Activated CD4-positive, alpha-beta memory T cell treated with anti-CD3 and anti-CD28 coated beads, Interleukin-2, amount 10 ng/mL, durations not matched to agents 7 days and 5 days (primary cell): ENCODE measurements at places on chromosomes 4 and X.
A peak's percentile ranks its signal among the peaks of the same experiment; 100 is the strongest.

- H3K27me3 ChIP-seq, result no peaks in the 10 kb centered on the region
- H3K36me3 ChIP-seq, result no peaks in the 10 kb centered on the region
- no peak for DNase-seq
- no peak overlapping the region for H3K4me3 ChIP-seq
- H3K4me1 ChIP-seq, result no peaks in the 10 kb centered on the region
These were observed 14.1 kb downstream of the NSG1 start for GRCh38 chr4:4401036-4401435.

DNA sequence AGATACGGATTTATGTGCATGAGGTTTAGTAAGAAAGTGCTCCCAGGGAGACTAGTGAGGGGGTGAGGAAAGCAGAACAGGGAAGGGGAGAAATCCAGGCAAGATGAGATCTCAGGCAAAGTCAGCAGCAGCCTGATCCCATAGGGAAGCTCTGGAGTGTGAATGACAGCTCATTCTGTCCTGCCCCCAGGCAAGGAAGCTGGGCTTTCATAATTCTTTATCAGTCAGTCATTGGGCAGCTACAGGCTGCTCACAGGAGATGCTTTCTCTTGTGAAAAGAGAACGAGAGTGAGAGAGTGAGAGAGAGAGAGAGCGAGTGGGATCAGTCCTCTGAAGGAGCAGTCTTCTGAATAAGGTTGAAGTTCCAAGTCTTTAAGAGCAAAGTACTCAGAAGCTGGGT, 48.1 kb downstream of the SRPX start:
- H3K27me3 ChIP-seq, result peaks cover 2% of the 10 kb centered on the region
- H3K36me3 ChIP-seq, result no peaks in the 10 kb centered on the region
- DNase-seq, result no peak
- no peak overlapping the region for H3K4me3 ChIP-seq
- no peak overlapping the region for H3K27ac ChIP-seq
- no peaks in the 10 kb centered on the region for H3K4me1 ChIP-seq

- H3K27me3 ChIP-seq, result peaks cover 21% of the 10 kb centered on the region
- H3K4me1 ChIP-seq, result peaks cover 5% of the 10 kb centered on the region
- no peak overlapping the region for H3K27ac ChIP-seq
- H3K4me3 ChIP-seq, result no peak overlapping the region
These were observed 16.0 kb downstream of the GAB1 start for GRCh38 chr4:143352720-143353119.

- H3K4me1 ChIP-seq, result no peaks in the 10 kb centered on the region
- no peak overlapping the region for H3K27ac ChIP-seq
- no peaks in the 10 kb centered on the region for H3K27me3 ChIP-seq
- no peaks in the 10 kb centered on the region for H3K36me3 ChIP-seq
- H3K4me3 ChIP-seq, result no peak overlapping the region
These were observed 76.2 kb downstream of the CLDN34 start for GRCh38 chrX:10043386-10043785.

GRCh38 chr4:1276984-1277383, 12.7 kb upstream of the MAEA start:
- H3K27me3 ChIP-seq, result peaks cover 5% of the 10 kb centered on the region
- H3K4me1 ChIP-seq, result peaks cover 1% of the 10 kb centered on the region
- no peak overlapping the region for H3K27ac ChIP-seq
- H3K36me3 ChIP-seq, result no peaks in the 10 kb centered on the region
- H3K4me3 ChIP-seq, result no peak overlapping the region

- no peaks in the 10 kb centered on the region for H3K4me1 ChIP-seq
- no peaks in the 10 kb centered on the region for H3K27me3 ChIP-seq
- no peaks in the 10 kb centered on the region for H3K36me3 ChIP-seq
- no peak overlapping the region for H3K4me3 ChIP-seq
These were observed 109.2 kb upstream of the LIMCH1 start for GRCh38 chr4:41428601-41429279.

GRCh38 chr4:38387348-38387747, 276.7 kb upstream of the KLF3 start:
- no peak overlapping the region for H3K4me3 ChIP-seq
- H3K27me3 ChIP-seq, result no peaks in the 10 kb centered on the region
- no peaks in the 10 kb centered on the region for H3K4me1 ChIP-seq

- no peak overlapping the region for H3K4me3 ChIP-seq
- no peak overlapping the region for H3K27ac ChIP-seq
- H3K4me1 ChIP-seq, result no peaks in the 10 kb centered on the region
- no peaks in the 10 kb centered on the region for H3K27me3 ChIP-seq
- H3K36me3 ChIP-seq, result no peaks in the 10 kb centered on the region
- DNase-seq, result no peak
These were observed 471.7 kb upstream of the HS3ST1 start for GRCh38 chr4:11900359-11900758.

- H3K4me3 ChIP-seq, result no peak overlapping the region
- no peaks in the 10 kb centered on the region for H3K36me3 ChIP-seq
- no peaks in the 10 kb centered on the region for H3K27me3 ChIP-seq
- H3K4me1 ChIP-seq, result no peaks in the 10 kb centered on the region
These were observed 142.4 kb upstream of the GLRA2 start for GRCh38 chrX:14386981-14387380.

- H3K27ac ChIP-seq, result no peak overlapping the region
- no peaks in the 10 kb centered on the region for H3K36me3 ChIP-seq
- no peaks in the 10 kb centered on the region for H3K27me3 ChIP-seq
- DNase-seq, result no peak
- no peak overlapping the region for H3K4me3 ChIP-seq
- no peaks in the 10 kb centered on the region for H3K4me1 ChIP-seq
These were observed 95.7 kb upstream of the IL15 start for GRCh38 chr4:141540643-141541042.

DNA sequence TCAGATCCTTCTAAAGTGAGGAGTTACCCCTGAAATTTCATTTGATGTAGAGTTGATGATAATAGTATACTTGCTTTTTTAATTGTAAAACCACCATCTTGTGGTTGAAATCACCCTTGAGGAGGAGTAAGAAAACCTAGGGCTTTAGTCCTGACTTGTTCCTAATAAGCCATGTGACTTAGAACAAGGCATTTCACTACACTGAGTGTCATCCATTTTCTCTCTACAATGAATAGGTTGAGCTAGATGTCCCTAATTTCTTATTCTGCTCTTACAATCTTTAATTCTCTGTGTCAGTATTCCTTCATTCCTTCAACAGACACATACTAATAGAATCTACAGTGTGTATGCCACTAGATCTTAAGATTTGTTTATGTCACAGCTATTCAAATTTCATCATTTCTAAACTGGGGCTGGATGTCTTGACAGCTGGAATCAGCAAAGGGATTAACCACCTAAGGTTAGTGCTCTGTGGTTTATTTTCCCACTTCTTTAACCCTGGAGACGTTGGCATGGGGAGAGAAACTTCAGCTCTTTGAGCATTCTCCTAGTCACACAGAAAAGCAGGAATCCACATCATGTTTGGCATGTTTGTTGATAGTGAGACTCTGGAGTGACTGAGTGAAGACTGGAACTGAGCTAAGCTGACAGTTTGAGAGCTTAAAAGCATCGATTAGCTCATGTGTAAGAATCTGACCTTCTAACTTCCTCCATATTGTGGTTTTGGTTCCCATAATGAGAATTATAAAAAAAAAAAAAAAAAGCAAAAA, 246.3 kb downstream of the NDST4 start:
- H3K27ac ChIP-seq, result no peak overlapping the region
- H3K4me3 ChIP-seq, result no peak overlapping the region
- no peaks in the 10 kb centered on the region for H3K27me3 ChIP-seq
- H3K36me3 ChIP-seq, result no peaks in the 10 kb centered on the region
- no peak for DNase-seq

DNA sequence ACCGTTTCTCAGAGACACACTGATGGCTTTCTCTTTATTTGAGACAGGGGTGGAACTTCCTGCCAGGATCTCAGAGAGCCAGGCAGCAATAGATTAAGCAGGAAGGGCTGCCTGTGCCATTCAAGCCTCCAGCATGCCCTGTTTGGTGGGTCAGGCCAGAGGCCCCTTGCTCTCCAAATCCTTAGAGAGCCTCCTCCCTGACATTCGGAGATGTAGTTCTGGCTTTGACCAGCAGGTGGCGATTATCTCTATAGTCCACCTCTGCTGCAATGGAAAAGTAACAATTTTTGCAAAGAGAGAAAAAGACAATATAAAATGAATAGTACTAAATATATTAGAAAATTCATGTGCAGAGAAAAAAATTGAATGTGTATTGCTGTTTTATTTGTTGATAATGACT, 93.9 kb downstream of the NXF2B start:
- peak; percentile 54 for DNase-seq
- H3K27ac ChIP-seq, result no peak overlapping the region
- H3K36me3 ChIP-seq, result no peaks in the 10 kb centered on the region
- H3K4me3 ChIP-seq, result no peak overlapping the region
- H3K4me1 ChIP-seq, result no peaks in the 10 kb centered on the region

GRCh38 chr4:76950956-76951671, 1.6 kb downstream of the SEPTIN11 start:
- peaks cover 37% of the 10 kb centered on the region for H3K27me3 ChIP-seq
- peak overlapping the region; percentile 77 for H3K4me3 ChIP-seq
- H3K27ac ChIP-seq, result no peak overlapping the region
- no peak for DNase-seq

DNA sequence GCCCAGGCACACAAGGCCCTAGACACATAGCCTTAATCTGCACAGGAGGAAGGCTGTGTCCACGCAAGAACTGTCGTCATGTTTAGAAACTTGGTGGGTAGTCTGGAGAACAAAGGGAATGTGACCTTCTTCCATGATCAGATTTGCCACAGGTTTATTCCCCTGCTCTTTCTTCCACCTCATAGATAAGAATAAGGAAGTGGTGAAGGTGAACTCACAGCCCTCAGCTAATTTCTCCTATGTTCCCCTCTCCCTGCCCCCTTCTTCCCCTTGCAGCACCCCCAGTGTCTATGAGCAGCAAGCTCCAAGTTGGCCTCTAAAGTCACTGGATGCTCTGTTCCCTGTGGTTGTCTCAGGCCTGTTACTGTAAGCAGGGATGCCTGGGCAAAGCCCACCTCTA, 39.8 kb upstream of the LAS1L start:
- no peaks in the 10 kb centered on the region for H3K4me1 ChIP-seq
- H3K27ac ChIP-seq, result no peak overlapping the region
- H3K36me3 ChIP-seq, result no peaks in the 10 kb centered on the region

- DNase-seq, result no peak
- H3K4me3 ChIP-seq, result no peak overlapping the region
- H3K36me3 ChIP-seq, result no peaks in the 10 kb centered on the region
- H3K27me3 ChIP-seq, result peaks cover 12% of the 10 kb centered on the region
These were observed 88.6 kb downstream of the SHROOM3 start for GRCh38 chr4:76523593-76523992.

GRCh38 chr4:103150677-103151076, 47.5 kb downstream of the CENPE start:
- H3K27ac ChIP-seq, result no peak overlapping the region
- no peak overlapping the region for H3K4me3 ChIP-seq
- H3K36me3 ChIP-seq, result peaks cover 82% of the 10 kb centered on the region
- H3K27me3 ChIP-seq, result no peaks in the 10 kb centered on the region
- peaks cover 11% of the 10 kb centered on the region for H3K4me1 ChIP-seq

DNA sequence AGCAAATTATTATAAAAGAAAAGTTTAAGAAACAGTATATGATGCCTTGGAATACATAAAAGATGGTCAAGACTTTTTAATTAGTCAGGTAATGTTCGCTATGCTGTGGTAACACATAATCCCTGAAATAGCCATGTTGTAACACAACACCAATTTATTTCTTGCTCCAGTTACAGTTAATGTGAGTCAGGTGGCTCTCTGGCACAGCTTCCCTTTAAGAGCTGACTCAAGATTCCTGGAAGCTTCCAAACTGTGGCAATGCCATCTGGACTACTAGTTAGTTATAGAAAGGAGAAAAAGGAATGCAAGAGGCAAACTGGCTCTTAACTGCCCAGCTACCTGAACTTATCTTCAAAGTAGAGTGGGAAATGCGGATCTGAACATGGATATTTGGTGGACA, 210.5 kb downstream of the CHM start:
- H3K27ac ChIP-seq, result no peak overlapping the region
- no peaks in the 10 kb centered on the region for H3K36me3 ChIP-seq
- H3K4me3 ChIP-seq, result no peak overlapping the region

DNA sequence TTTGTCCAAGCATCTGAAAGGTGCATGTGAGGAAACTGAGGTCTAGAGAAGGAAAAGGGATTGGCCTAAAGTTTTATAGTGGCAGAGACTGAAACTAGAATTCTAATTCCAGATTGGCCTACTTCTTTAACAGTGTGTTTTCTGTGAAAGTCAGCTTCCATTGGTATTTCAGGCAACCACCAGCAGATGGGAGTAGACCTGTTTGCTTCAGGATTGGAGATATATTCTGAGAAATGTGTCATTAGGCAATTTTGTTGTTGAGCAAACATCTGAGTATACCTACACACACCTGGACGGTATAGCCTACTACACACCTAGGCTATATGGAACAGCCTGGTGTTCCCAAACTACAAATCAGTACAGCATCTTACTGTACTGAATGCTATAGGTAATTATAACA, 207.3 kb upstream of the RADX start:
- no peaks in the 10 kb centered on the region for H3K36me3 ChIP-seq
- no peak overlapping the region for H3K4me3 ChIP-seq
- H3K4me1 ChIP-seq, result no peaks in the 10 kb centered on the region
- DNase-seq, result no peak
- H3K27ac ChIP-seq, result no peak overlapping the region

- no peak for DNase-seq
- no peaks in the 10 kb centered on the region for H3K27me3 ChIP-seq
- no peak overlapping the region for H3K4me3 ChIP-seq
- no peak overlapping the region for H3K27ac ChIP-seq
- peaks cover 3% of the 10 kb centered on the region for H3K4me1 ChIP-seq
These were observed 41.0 kb downstream of the CD99L2 start for GRCh38 chrX:150857453-150857852.

DNA sequence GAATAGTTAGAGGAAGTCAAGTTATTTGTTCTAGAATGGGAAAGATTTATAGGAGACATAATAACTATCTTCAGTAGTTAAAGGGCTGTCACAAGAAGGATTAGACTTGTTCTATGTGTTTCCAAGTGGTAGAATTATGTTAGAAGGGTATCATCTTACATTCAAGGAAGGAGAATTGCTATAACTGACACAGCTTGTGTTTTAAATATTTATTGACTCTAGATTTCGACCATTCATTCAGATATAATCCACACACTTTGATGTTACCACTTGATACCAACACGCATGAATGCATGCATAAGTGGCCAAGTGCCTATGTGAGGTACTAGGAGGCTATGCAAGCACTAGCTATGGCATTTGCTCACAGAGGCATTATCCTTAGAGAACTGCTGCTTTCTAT, 122.7 kb downstream of the CCNB3 start:
- no peaks in the 10 kb centered on the region for H3K27me3 ChIP-seq
- no peaks in the 10 kb centered on the region for H3K4me1 ChIP-seq
- H3K27ac ChIP-seq, result no peak overlapping the region
- no peaks in the 10 kb centered on the region for H3K36me3 ChIP-seq
- no peak overlapping the region for H3K4me3 ChIP-seq
- no peak for DNase-seq

- peaks cover 6% of the 10 kb centered on the region for H3K4me1 ChIP-seq
- H3K36me3 ChIP-seq, result no peaks in the 10 kb centered on the region
- no peak overlapping the region for H3K27ac ChIP-seq
- no peaks in the 10 kb centered on the region for H3K27me3 ChIP-seq
- no peak overlapping the region for H3K4me3 ChIP-seq
These were observed 48.1 kb upstream of the RAP2C start for GRCh38 chrX:132267392-132267791.

- no peak overlapping the region for H3K27ac ChIP-seq
- H3K27me3 ChIP-seq, result peaks cover 12% of the 10 kb centered on the region
- H3K36me3 ChIP-seq, result no peaks in the 10 kb centered on the region
- DNase-seq, result no peak
- no peaks in the 10 kb centered on the region for H3K4me1 ChIP-seq
These were observed 45.2 kb downstream of the ANXA5 start for GRCh38 chr4:121651597-121651996.
